ENCODE measurements at places on chromosomes 3 and 15. TPM values are rescaled to one million over a fixed set of nuclear protein-coding genes. Genes with fewer than 3 reads are reported as not detected.

GRCh38 chr3:7241584-7242302 is 380.8 kb downstream of the GRM7 start:
- DNase-seq, result no peak

GRCh38 chr3:60461267-60461666 is 790.0 kb downstream of the FHIT start:
- no peak for DNase-seq

DNA sequence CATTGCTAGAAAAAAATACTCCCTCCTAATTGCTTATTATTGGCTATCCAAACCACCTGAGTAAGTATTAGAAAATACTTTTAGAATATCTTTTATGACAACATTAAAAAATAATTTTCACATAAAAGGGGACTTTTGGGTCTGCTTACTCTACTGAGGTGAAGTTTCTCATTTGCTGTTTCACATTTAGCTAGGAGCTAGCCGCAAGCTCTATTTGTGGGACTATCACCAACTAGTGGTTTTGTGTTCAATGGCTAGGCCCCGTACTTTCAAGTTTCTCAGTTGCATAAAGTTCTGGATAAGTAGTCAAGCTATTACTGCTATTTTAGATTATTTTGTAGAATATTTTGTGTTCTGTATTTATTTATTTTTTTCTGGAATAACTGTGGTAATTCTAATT is 244.2 kb upstream of the SLITRK3 start:
- no peak for DNase-seq

- DNase-seq, result no peak
Measured at GRCh38 chr3:101722394-101723173, 1.8 kb upstream of the CEP97 start.

The PRSS50 gene
- not detected for polyA plus RNA-seq
